ENCODE measurements at places on chromosomes 2 and 18.

GRCh38 chr2:164661349-164661748 is 40.1 kb upstream of the GRB14 start:
- no peak for DNase-seq

DNA sequence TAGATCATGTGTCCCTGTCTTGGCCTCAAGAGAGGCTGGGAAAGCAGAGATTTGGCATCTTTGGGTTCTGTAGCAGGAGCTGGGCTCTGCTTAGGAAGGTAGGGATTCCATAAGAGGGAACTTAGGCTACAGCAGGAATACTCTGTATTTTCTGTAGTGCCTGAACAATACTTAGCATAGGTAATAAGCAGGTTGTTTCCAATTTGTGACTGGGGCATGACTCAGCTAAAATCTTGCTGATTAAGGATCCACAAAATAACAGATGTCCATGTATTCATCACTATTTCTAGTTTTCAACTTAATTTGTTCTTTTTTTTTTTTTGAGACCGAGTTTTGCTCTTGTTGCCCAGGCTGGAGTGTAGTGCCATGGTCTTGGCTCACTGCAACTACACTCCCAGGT is 68.5 kb downstream of the SMAD4 start:
- no peak for DNase-seq

- no peak for DNase-seq
Observed at GRCh38 chr18:10659594-10659993, 133.8 kb downstream of the NAPG start.

DNA sequence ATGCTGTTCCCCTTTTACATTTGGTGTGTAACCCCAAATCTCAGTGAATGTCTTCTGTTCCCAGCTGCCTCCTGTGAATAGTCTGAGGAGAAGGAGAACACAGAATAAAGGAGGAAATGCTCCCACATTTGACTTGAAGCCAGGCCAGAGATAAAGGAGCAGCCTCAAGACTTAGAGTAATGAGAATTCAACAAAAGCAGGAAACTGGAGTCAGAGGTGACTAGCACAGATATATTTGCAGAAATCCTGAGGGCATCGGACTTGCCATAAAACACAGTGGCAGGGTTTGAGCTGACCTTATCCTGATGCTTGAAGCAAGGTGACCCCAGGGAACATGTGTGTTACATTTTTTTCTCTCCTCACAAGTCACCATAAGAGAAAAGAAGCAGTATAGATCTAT is 291.4 kb upstream of the RND3 start:
- no peak for DNase-seq

- no peak for DNase-seq
Observed at GRCh38 chr2:181197140-181197760, 216.8 kb downstream of the UBE2E3 start.

GRCh38 chr2:25228848-25229278 is 60.5 kb upstream of the POMC start:
- DNase-seq: peak; percentile 76

DNA sequence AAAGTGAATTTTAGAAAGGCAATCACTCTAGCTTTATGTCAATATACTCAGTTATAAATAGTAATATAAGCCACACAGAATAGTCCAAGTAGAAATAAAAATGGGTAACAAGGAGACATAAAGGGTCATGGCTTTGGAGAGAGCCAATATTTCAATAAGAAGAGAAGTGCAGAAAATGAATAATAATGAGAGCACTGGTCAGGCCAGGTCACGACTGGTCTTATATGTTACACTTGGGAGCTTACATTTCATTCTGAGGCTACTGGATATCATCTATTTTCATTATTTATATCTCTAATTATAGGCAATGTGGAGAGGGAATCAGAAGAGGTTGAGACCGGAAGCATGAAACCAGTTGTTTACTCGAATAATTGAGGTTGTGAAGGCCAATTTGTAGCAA is 180.8 kb upstream of the PID1 start:
- no peak for DNase-seq

DNA sequence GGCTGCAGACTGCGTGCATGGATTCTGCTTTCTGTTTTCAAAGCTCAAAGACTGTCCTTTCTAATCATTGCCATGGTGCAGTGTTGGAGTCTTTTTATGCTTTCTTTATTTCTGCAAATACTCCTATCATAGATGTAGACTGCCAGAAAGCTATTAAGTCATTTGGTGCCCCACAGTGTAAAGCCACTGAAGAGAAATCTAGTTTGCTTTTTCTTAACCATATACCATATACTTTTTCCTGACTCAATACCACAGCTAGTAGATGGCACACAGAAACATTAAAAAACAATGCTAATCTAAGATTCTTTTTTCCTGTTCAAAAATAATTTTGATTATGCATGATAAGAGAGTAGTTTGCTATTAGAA is 109.9 kb upstream of the RAB27B start:
- DNase-seq: no peak

DNA sequence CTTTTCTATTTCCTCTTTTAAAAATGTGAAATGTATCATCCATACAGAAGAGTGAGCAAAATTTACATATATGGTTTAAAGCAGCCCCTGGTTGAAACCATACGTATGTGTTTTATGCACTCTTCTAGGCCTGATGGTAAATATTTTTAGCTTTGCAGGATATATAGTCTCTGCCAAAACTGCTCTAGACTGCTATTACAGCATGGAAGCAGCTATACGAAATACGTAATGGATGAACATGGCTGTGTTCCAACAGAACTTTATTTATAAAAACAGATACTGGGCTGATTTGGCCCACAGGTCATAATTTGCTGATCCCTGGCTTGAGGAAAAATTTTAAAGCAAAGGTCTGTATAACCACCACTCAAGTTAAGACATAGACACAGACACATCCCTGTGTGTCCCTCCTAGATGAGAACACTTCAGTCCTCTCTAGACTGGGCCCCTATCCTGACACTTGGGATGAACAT is 42.5 kb upstream of the ATP8B1 start:
- no peak for DNase-seq

DNA sequence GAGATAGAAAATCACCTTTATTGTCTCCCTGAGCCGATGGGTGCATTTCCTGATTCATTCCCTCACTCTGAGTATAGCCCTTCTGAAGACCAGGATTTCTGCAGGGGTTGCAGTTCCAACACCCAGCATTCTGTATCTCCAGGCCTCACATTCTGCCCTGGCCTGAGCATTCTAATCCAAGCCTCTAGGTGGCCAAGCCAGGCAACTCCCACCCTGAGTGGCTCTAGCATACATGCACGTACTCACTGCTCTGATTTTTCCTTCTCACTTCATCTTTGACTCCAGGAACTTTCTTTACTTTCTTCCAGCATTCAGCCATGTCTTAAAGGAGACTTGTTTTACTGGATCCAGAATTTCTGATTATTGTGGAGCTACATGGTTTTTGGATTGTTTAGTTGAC is 100.7 kb upstream of the STK39 start:
- peak; percentile 32 for DNase-seq

- no peak for DNase-seq
Observed at GRCh38 chr2:39549718-39550464, 112.8 kb upstream of the MAP4K3 start.

GRCh38 chr2:228257379-228257778 is 75.9 kb upstream of the SPHKAP start:
- DNase-seq: no peak

DNA sequence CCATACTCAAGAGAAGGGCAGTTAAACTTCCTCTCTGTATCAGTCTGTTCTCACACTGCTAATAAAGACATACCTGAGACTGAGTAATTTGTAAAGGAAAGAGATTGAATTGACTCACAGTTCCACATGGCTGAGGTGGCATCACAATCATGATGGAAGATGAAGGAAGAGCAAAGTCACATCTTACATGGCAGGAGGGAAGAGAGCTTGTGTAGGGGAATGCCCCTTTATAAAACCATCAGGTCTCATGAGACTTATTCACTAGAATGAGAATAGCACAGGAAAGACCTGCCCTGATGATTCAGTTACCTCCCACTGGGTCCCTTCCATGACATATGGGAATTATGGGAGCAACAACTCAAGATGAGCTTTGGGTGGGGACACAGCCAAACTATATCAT is 1.4 kb upstream of the IL36B start:
- no peak for DNase-seq

DNA sequence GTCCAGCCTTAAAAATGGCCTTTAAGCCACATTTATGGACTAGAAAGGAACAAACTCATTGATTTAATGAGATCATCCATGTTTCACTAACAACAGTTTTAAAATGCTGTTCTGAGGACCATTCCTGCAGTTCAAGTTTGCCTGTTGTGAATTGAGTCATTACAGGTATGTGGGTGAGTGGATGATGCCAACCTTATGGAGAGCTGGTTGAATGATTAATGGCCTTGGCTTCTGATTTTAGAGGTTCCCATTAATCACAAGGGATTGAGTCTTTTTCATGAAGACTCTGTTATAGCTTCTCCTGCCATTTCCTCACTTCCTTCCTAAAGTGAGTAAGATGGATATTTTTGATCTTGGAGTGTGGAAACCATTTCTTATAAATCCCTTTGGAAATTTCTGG is 459.8 kb upstream of the SLC14A2 start:
- DNase-seq: no peak

- no peak for DNase-seq
Observed at GRCh38 chr18:78579854-78580577, 399.6 kb upstream of the SALL3 start.

GRCh38 chr2:40559175-40559574 is 107.3 kb upstream of the SLC8A1 start:
- no peak for DNase-seq

- DNase-seq: no peak
Observed at GRCh38 chr2:178101321-178102079, 10.7 kb upstream of the RBM45 start.

GRCh38 chr2:224994242-224994823 is 47.9 kb downstream of the DOCK10 start:
- DNase-seq: no peak

GRCh38 chr2:120870467-120870788 is 134.8 kb downstream of the GLI2 start:
- DNase-seq: no peak

DNA sequence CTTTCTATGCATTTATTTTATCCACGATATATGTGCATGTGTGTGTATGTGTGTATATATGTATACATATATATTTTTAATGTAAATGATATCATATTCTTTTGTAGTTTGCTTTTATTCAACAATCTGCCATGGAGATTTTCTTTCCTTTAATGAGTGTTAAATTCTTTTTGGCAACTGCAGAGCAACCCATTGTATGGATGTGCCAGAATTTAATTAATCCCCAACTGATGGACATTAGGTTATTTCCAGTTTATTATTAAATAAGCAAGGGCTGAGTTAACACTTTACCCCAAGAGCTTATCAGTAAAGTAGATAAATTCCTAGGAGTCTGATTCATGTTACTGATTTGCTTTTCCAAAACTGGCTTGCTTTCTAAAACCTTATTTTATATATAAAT is 58.9 kb upstream of the CD28 start:
- DNase-seq: no peak

GRCh38 chr2:73827018-73827417 is 1.7 kb upstream of the STAMBP start:
- DNase-seq: peak; percentile 26

GRCh38 chr18:6488956-6489355 is 74.2 kb upstream of the L3MBTL4 start:
- DNase-seq: no peak

DNA sequence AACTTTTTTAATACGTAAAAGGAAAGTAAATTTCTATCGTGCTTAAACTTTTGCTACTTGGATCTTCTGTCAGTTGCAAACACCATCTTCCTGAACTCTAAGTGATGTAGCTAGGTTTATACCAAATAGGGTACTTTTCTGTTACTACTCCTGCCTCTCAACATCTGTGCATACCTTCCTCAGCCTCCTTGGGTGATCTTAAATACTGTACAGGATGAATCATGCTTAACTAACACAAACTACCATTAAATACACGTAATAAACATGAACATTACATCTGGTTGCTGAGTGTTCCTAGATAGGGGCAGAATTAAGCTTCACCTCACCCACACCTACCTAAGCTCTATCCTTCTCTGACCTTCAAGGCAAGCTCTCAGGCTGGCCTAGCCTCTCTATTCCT is 398.0 kb downstream of the TXNL1 start:
- DNase-seq: no peak

GRCh38 chr18:42255908-42256765 is 301.1 kb downstream of the PIK3C3 start:
- DNase-seq: no peak

GRCh38 chr2:31937741-31938140 is 73.1 kb downstream of the MEMO1 start:
- no peak for DNase-seq

GRCh38 chr18:841647-842370 is 29.8 kb upstream of the YES1 start:
- DNase-seq: no peak

GRCh38 chr2:11813951-11814350 is 67.5 kb downstream of the LPIN1 start:
- DNase-seq: no peak

- no peak for DNase-seq
Observed at GRCh38 chr18:5175378-5175777, 21.7 kb downstream of the AKAIN1 start.

DNA sequence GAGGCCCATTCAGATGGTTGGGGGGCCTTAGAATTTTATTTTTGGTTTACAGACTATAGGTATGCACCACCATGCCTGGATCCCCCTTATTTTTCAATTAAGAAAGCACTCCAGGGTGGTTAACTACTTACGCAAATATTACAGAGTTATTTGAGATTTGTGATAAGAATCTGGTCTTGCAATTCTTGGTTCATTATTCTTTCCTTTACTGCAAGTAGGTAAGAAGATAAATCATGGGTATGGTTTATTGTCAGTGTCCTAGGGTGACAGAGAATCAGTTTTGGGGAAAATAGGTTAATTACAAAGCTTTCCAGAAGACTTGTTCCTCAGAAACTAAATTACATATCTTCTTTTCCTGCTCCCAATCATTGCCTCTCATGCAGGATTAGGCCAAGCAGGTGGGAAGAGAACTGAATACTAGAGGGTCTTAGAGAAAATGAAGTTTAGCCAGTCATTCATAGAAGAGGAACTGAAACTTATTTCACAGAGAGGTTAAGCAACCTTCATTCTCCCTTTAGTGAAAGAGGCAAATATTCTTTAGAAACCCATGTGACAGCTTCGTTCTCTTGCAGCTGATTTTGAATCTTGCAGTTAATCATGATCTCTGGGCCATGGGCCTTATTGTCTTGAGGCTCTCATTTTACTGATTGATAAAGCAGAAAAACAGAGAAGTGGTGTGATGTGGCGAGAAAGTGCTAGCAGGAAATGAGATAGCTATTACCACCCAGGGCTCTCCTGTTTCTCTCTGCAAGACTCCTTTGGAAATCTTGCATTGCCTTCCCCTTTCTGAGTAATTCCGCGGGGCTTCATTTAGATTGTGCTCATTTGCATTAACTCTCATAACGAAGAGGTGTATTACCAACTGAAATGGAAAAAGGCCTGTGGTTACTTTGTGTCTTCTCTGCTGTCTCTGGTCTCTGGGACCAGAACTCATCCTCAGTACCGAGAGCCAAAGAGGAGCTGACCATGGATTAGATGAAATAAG is 44.8 kb upstream of the ARHGAP25 start:
- DNase-seq: no peak

- DNase-seq: no peak
Observed at GRCh38 chr18:7618891-7619442, 51.9 kb downstream of the PTPRM start.
